ENCODE measurements at places on chromosomes 12 and 14.

DNA sequence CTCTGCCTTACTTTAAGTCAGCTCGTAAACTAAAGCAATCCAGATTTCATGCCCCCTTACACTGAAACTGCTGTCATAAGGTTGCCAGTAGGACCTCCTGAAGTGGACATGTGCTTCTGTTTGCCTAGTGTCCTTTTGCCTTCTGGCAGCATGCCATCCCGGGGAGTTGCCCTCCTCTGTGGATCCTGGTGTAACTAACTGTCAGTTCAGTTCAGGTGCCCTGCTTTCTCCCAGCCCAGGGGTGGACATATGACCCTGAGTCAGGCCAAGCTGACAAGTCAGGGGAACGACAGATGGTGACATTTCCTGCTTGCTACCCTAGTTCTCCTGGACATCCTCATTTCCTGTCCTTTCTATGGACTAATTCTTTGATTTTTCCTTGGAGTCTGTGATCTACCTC lies 25.6 kb downstream of the AKAP6 start:
- DNase-seq = no peak

DNA sequence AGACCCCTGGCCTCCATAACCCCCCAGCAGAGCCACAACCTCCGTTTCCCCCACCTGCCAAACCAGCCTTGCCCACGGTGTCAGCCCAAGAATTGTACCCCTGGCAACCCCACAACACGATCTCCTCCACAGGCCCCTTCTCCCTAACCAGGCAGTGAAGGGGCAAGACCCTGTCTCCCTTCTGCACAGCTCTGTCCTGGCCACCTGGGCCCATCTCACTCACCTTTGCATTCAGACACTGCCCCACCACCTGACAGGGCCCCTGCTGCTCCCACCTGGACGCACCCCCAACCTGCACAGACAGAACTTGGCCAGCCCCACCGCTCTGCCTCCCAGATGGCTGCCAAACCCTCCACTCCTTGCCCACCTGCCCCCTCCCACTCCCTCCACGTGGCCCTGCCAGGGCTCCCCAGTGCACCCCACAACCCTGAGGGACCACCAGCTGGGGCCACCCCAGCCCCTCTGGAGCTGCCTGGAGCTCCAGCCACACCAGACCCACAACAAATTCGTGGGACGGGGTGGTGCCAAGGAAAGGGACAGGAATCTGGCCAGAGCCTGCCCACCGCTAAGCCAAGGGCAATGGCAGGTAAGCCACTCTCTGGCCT lies 11.8 kb downstream of the AHNAK2 start:
- no peak for DNase-seq

DNA sequence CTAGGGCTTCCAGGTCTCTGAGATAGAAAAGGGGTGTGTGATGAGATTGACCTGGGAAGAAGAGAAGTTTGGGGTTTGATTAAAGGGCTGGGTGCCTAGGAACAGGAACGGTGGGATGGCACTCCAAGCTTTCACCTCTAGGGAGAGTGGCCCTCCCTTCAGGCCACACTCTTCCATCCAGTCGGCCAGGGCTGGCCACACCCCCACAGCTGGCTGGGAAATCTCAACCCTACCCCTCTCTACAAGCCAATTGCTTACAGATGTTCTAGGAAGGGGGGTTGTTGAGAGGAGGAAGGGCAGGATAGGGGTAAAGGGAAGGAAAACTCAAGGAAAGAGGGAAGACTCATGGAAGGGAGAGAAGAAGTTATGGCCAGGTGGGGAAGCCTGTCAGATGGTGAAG lies 6.6 kb upstream of the ITGA5 start:
- no peak for DNase-seq

- no peak for DNase-seq
Measured at GRCh38 chr12:118870551-118870950, 110.8 kb upstream of the SRRM4 start.

- DNase-seq = no peak
Measured at GRCh38 chr14:71995741-71996140, 63.5 kb downstream of the RGS6 start.

DNA sequence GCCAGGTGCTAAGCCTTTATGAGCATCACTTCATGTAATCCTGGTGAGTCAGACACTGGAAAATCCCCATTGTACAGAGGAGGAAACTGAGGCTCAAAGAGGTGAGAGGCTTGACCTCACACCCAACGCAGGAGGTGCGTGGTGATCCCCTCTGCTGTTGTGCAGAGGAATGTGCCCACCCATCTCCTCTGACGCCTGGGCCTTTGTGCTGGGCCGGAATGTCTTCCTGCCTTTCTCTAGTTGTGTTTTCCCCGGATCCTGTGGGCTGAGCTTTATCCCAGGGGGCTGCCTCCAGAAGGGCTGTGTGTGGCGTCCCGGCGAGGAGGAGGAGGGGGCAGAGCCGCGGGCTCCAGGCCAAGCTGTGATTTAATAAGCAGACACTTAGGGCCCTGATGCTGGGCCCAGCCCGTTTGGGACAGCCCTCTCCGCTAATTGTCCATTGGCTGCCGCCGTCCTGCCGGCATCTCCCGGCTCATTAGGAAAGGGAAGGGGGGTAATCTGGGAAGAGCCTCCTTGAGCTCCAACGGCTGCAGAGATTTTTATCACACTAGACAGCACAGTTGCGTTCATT lies 653.6 kb downstream of the MED13L start:
- no peak for DNase-seq

GRCh38 chr14:103317976-103318580 lies 16.0 kb upstream of the EIF5 start:
- no peak for DNase-seq

DNA sequence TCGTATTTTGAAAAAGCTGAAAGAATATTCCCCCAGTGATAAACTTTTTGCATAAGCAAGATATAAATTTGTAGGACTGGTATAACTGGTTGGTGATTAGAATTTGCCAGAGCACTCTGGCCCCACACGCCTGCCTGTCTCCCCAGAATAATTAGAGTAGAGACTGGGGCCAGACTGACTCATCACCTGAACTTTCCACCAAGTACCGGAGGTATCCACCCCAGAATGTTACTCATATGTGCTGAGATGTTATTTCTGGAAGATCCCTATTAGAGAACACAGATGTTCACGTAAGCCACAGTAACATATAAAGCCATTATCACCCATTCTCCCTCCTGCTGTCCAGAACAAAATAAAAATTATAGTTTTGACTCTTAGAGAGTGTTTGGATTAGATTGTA lies 49.5 kb upstream of the PIWIL1 start:
- no peak for DNase-seq

- no peak for DNase-seq
Measured at GRCh38 chr14:69749956-69750355, 17.0 kb upstream of the SRSF5 start.

DNA sequence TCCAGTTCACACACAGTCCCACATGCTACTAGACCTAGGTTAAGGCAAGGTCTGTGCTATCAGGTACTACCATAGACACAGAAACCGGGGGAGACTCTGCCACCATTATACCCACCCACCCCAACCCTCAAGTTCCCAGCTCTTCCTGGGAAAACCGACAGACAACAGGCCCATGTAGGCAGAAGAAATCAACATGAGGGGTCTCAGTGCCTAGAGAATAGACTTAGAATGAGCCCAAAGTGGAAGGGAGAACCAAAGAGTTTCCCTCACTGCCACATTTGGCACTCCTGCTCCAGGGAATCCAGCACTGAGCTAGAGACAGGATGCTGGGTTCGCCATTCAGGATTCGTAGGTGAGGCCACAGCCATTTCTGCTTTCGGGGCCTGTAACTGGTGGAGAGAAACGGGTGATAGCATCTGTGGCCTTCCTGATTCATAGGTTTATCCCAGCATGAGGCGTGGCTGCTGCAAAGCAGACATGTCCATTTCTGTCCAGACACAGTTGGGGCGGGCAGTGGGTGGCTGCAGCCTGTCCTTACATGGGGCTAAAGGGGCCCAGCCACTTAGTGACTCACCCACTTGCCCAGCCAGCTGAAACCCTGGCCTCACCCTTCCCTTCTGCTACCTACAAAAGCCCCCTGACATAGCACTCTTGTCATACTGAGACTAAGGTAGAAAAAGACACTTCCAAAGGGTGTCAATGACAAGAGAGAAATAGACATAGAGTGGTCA lies 69.4 kb downstream of the IRF2BPL start:
- no peak for DNase-seq

- no peak for DNase-seq
Measured at GRCh38 chr12:15194456-15195368, 26.5 kb downstream of the RERG start.

DNA sequence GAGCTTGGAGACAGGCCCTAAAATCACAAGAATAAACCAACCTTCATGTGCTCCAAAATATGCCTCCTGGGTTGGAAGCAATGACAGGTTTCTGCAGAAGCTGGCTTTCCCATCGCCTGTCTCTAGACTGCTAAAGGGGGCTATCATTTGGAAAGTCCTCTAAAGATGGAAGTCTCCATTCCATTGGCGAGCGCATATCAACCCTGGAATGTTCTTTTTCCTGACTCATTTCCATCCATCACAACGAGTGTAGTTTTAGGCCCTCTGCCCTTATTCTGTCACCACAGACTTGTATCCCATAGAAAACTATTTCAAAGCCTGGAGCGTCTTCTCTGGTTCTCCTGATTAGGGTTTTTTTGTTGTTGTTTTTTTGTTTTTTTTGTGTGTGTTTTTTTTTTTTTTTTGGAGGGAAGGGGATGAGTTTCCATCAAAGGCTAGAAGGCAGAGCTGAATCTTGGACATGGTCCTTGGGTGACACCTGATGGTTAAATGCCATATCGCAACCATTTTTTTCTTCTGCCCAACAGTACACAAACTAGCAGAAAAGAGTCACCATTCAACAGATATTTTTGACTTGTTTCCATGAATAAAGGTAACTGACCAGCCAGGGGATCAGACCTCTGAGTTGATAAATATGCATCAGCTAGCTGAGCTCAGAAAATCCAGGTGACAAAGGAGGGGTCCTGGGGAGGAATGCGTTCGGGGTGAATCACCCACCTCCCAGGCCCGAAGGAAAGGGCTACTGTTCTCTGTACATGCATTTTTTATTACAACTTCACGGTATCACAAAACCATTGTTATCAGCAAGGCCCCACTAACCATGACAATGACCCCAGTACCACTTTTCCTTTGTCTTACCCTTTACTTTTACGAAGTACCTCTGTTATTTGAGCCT lies 40.5 kb downstream of the KCNA5 start:
- DNase-seq = no peak

DNA sequence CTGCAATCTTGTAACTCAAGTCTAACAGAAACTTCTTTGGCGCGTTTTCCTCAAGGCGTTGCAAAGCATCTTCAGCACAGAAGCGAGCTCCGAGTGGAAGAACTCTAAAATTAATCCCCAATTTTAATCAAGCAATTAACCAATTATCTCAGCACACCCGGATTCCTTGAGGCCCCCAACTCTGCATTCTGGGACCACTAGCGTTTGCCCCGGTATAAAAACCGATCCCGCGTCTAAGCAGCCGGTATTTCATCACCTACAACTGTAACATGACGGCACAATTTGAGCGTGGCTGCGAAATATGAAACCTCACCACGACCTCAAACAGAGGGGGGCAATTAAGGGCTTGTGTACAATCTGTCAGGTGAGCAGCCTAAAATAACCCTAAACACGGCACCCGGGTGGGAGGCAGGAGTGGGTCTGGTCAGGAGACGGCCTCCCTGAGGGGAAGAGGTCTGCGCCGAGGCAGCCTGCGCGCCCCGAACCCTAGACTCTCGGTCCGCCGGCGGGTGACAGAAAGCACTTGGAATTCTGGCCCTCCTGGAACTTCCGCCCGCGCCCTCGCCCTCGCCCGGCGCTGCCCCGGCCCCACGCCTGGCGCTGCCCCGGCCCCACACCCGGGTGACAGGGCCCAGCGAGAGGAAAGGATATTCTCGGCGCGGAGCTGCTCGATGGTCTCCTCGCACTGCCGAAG lies 594 bp downstream of the ZCCHC8 start:
- DNase-seq = no peak

DNA sequence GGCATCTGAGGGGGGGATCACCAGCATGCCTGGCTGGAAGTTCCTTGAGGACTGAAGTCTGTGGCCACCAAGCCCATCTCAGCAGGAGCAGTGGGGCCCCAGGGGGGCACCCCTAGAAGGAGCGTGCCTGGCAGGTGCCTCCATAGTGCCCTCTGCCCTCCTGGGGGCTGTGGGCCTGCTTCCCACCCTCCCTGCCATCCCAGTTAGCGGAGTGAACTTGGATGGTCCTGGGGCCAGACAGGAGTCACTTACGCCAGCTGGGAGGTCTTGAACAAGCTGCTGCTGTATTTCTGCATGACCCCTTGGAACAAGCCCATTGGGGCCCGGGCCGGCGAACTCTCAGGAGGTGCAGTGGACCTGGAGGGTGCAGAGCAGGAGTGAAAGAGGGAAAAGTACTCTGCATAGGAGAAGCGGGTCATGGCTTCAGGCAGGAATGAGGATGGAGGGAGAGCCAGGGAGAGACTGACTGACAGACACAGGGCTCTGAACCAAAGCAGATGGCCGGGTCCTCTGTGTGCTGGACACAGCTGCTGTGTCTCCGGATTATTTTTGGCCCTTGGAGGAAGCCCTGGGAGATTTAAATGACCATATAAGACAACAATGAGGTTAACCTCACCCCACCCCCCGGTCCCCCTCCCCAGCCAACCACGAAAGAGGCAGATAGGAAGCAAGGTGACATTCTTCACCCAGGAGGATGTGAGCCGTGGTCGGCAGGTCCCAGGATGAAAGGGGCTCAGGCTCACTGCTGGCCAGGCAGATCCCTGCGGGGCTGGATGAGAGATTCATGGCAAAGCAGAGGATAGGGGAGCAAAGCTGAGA lies 19.6 kb downstream of the ASB2 start:
- no peak for DNase-seq

- DNase-seq = no peak
Measured at GRCh38 chr12:65585648-65586602, 238.4 kb upstream of the HMGA2 start.

DNA sequence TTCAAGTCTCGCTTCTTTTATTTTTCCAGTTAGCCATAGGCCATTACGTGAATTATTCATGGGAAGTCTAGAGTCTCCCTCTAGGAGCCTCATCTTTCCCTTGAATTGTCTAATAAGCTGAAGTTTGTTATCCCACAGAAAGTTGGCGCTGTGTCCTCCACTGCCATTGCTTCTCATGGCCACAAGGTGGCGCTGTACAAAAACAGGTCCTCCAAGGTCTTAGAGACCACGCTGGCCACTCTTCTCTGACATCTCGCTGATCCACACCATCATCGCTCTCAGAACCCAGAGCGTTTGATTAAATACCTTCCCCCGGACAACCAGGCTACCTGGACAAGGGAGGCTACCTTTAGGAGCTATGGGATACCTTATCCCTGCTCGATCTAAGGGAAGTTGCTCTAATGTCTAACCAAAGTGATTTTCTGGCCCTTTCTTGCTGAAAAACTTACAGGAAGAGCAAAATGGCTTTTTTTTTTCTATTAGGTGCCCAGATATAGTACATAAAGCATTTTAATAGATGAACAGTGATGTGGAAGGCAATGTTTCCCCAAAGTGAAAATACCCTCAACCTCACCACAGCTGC lies 110.0 kb downstream of the CCDC60 start:
- DNase-seq = no peak

- DNase-seq = no peak
Measured at GRCh38 chr14:66509874-66510273, 1.9 kb downstream of the GPHN start.

DNA sequence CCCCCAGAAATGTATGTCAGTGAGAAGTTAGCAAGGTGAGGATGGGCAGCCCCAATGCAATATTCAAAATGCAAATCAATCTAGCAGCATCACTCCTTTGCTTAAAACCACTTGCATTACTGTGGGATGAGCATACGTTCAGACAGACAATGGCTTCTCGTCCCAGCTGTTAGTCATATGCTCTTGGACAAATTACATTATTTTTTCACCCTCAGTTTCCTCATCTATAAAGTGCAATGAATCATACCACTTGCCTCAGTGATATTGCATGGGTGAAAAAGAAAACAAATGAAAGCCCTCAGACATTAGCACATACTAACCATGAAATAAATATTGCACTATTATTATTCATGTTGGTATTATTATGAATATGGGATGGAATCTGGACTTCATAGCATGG lies 132.3 kb downstream of the C12orf75 start:
- DNase-seq = no peak
